ENCODE measurements at places on chromosomes 7 and 10.

DNA sequence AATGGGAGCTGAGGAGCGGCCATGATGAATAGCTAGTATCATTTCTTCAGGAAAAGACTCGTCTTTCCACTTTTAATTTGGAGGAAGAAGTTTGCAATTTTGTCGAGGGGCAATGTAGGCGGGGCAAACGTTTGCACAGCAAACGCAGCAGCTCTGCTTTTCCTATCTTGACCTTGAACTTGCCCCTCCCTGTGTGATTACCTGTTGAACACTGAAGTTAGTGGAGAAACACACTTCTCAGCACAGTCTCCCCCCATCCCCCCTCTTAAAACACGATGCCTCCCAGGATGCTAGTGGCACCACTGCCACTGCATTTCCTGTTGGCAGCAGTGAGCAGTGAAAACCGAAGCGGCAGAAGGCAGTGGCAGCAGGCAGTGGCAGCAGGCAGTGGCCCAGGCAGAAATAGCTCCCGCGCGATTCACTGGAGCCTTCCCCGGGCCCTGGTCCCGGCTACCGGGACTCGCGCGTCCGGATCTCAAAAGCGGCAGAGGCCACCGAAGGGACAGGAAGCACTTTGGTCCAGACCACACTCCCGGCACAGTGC lies at the start of gene EPDR1:
Gene EPDR1, plus strand, starts transcription at position 336 of the 544 bp plus-strand sequence. CDS start 300 bp downstream, outside the sequence.
- DNase-seq, result peak; percentile 59

DNA sequence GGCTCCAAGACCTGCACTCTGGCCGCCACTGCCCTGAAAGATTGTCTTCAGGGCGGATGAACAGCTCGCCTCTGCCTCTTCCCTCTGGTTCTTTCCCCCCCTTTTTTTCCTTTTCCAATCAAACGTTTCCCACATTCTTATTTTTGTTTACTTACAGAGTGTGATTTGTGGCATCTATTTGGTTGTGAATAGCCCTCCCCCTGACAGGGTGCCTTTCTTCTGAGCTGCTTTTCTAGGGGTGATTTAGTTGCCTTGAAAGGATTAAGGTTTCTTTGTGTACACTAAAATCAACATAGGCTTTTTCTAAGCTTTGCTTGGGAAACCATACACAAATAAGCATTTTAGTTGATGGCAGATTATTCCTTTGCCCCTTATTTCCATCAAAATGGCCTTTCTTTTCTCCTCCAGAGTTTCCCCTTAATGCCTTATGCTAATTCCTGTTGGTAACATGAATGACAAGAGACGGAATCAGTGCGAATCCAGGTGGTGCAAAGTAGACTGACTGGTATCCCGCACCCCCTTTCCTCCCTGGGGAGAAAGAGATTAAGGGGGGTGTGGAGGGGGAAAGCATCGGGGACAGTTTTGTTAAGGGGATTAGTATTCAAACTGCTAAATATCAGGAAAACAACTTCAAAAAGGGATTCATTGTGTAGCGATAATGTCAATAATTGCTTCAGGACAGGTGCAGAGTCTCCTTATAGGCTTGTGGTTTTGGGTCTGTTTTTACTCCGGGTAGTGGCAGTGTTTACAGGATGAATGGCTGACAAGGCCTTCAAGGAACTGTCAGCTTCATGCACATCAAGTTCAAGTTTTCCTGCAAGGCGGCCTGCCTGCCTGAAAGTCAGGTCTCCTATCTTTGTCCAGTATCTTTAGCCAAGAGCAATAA lies 431.6 kb upstream of the GALNT17 start:
- DNase-seq, result no peak

GRCh38 chr7:86643561-86644281 lies at the start of gene GRM3:
GRM3 (plus strand) TSS chr7:86643909; CDS start chr7:86765146, 121,237 bp downstream.
- peak; percentile 71 for DNase-seq

DNA sequence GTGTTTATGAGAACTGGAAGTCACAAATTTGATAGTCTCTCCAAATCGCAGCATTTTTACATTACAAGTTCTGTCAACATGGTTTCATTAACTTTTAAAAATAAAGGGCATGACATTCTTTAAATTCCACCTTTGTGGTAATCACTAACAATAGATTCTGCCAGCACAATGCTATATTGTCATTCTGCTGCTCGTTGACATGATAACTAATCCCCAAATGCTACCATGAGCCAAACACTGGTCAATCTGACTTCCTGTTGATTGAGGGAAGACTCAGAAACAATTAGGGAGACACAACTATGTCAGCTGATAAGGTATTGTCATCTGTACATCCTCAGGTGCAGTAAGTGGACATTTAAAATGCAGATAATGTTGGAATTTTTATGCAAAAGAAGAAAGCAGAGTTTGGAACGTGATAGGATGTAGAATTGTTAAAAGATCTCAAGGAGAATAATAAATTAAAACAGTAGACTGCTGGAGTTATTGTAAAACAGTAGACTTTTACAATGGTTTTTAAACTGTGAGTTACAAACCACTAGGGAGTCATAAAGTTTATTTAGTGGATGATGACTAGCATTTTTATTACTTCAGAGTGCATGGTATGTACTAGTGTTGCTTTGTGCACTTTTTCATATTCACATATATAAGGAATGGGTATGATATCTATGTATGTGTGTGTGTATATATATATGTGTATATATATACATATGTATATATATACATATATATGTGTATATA lies 126.4 kb upstream of the DKK1 start:
- no peak for DNase-seq

GRCh38 chr10:132886211-132887099 lies 55.9 kb downstream of the CFAP46 start:
- DNase-seq, result no peak

GRCh38 chr10:62081341-62082270 lies 180.1 kb downstream of the ARID5B start:
- DNase-seq, result no peak

- no peak for DNase-seq
Measured at GRCh38 chr7:99473315-99473596, 566 bp downstream of the ZNF789 start.

DNA sequence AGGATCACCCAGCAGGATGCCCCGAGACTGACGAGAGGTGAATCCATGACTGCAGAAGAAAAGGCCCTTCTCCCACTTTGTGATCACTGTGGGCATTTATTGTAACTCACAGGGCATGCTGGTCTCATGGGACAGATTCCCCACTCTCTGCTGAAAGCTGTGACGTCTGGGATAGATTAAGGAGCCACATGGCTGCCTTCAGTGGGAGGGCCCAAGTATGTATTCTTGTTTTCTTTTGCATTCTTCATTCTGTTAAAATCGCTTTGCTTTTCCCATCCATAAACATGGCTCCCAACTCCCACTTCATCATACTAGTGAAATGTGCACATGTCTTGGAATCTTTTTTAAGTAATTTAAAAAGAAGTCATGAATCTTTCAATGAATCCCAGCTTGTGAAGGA lies 67.2 kb downstream of the FAM107B start:
- no peak for DNase-seq

DNA sequence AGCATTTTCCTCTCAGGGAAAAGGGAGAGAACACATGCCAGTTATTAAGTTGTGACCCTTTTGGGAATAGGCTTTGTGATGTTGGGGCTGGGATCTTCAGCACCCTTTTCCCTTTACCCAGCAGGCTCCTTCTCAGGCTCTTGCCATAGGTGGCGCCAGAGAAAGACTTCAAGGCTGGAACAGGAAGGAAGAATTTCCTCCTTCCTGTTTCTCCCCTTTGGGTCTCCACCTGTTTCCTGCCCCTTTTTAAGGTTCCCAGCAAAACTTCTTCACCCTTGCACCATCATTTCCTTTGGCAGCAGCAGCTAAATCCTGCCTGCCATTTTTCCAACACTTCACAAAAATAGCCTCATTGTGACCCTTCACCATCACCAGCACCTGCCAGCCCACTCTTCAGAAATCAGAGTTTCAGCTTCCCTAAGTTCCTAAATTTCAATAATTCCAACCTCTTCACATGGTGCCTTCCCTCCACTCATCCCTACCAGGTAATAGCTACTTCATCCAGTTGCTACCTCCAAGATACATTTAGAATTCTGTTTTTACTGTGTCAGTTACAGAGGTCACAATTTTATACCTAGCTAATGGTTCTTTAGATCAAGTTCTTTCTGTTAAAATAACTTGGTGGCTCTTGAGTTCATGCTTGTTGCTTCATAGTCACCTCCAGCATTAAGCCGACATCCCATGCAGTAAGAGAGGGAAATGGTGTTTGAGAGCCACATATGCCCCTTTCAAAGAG lies 22.4 kb upstream of the FOXK1 start:
- no peak for DNase-seq

DNA sequence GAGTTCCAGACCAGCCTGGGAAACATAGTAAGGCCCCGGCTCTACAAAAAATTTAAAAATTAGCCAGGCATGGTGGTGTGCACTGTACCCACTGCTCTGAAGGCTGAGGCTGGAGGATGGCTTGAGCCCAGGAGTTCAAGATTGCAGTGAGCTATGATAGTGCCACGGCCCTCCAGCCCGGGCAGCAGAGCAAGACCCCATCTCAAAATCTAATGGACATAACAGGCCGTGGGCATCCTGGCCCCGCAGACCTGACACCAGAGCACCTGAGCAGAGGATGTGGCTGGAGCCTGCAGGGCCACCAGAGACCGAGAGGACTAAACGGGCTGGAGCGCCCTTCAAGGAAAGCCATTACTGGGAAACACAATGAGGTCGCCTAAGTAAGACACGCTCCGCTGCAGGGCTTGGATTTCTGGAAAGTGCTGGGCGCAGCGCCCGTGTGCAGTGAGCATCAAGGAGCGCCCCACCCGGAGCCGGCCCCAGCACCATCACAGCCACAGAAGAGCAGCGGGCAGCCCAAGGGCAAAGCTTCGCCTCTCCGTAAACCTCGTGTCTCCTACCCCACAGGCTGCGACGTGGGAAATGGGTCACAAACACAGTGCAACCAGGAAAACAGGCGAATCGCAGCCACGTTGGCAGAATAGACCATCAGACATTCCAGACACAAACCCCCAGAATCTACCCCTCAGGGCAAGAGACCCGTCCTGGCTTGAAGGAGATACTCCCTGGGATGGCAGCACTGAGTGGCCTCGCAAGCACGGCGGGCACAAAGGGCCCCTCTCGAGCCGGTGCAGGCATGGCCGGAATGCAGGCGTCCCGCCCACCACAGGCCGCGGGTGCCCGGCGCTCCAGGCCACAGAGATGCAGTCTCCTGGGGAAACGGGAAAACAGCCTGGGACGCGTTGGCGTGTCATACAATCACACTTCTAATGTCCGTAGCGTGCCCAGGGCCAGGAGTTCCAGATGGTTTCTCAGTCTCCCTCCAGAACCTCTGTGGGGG lies 4.9 kb downstream of the RADIL start:
- DNase-seq, result peak; percentile 7

- DNase-seq, result no peak
Measured at GRCh38 chr7:26423436-26423835, 131.8 kb downstream of the SNX10 start.

DNA sequence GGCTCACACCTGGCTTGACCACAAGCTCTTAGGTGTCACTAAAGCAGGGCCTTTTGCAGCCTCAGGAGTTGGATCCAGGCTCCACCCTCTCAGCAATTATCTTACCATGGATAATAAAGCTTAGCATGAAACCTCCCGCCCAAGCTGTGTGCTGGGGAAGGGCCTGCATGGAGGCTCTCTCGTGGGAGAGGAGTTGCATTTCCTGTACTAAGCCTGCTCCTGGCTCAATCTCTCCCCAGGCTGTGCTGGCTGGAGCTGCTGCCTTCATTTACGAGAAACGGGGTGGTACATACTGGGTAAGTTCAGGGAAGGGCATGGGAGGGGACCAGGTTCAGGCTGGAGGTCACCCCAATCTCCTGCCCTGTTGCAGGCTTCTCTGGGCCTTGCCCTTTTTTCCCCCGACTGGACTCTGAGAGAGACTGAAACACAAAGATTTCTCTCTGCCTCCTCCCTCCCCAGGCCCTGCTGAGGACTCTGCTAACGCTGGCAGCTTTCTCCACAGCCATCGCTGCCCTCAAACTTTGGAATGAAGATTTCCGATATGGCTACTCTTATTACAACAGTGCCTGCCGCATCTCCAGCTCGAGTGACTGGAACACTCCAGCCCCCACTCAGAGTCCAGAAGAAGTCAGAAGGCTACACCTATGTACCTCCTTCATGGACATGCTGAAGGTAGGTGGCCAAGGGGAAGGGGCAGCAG lies 2.7 kb downstream of the TMEM176A start:
- DNase-seq, result no peak

GRCh38 chr7:20211376-20211775 lies 5.8 kb downstream of the MACC1 start:
- DNase-seq, result no peak

GRCh38 chr10:90785782-90786181 lies 72.1 kb downstream of the HTR7 start:
- no peak for DNase-seq

- DNase-seq, result no peak
Measured at GRCh38 chr7:47604496-47604890, 22.6 kb upstream of the TNS3 start.

- no peak for DNase-seq
Measured at GRCh38 chr7:23913016-23913415, 203.0 kb downstream of the STK31 start.

DNA sequence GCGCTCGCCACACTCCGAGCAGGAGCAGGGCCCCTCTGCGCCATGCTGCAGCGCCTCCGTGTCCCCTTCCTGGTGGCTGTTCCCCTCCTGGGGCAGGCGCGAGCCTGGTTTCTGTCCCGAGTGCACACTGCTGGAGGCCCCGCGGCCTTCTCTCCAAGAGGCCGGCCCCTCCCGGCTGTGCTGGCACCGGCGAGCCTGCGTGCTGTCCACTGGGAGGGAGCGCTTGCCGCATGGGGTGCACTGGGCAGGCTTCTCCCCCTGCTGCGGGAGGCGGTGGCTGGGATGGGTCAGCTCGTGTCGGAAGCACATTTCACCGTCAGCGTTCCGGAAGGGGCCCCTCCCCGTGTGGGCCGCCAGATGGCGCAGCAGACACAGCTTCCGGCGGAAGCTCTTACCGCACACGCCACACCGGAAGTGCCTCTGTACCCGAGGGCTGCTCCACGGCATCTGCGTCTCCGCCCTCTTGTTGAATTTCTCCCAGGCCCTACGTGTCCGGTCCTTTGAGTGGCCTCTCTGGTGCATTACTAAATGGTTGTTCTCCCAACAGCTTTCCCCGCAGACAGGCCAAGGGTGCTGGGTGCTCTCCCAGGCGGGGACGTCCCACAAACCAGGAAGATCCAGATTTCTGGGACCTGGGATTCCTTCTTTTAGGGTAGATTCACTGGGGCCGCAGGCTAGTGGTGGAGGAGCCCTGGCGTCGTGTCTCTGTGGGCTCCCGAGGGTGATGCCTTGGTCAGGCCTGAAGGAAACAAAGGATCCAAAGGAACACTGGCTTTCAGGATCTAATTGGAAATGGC lies 18.7 kb downstream of the ZNF786 start:
- no peak for DNase-seq

GRCh38 chr7:13139436-13139835 lies 452.0 kb downstream of the ARL4A start:
- no peak for DNase-seq

- DNase-seq, result no peak
Measured at GRCh38 chr7:116162992-116163391, 47.3 kb upstream of the TES start.

DNA sequence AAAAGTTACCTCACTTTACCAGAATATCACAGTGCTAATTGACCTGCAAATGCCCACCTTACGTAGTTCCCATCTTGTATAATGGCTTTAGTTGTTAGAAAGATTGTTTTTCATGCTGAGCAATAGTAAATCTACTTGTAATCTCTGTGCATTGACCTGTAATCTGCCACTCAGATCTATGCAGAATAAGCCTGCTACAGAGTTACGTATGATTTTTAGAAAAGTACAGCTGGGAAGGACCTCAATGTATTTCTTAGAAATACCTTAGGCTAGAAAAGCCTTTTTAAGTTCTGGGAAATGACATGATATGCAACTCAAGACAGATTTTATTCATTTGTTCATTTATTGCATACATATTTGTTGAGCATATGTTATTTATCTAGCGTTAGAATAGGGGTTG lies 530.9 kb downstream of the SORCS3 start:
- no peak for DNase-seq

All from hypothalamus (tissue), 51 donors.